ENCODE measurements at places on chromosomes 2 and 18. TPM values are rescaled to one million over a fixed set of nuclear protein-coding genes. Genes with fewer than 3 reads are reported as not detected.

Gene MALT1
- total RNA-seq = 37.6 TPM

DNA sequence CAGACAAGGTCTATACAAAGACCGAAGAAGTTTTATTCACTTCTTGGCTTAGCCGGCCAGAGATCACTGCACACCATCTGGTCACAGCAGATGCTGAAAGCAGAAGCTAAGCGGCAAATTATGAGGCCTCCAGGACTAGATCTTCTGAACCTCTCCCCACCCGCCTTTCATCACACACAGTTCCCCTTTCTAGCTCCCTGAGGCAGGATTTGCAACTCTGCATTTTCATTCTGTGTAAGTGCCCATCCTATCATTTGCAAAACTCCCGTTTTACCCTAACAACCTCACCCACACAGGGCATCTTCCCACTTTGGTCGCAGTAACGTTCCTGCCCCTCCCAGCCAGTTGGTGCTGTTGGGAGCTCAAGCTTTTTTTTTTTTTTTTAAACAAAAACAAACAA lies 3.1 kb upstream of the MOB1A start:
- no peak for DNase-seq

- no peak for DNase-seq
Measured at GRCh38 chr2:7749895-7750559, 832.8 kb downstream of the RNF144A start.

DNA sequence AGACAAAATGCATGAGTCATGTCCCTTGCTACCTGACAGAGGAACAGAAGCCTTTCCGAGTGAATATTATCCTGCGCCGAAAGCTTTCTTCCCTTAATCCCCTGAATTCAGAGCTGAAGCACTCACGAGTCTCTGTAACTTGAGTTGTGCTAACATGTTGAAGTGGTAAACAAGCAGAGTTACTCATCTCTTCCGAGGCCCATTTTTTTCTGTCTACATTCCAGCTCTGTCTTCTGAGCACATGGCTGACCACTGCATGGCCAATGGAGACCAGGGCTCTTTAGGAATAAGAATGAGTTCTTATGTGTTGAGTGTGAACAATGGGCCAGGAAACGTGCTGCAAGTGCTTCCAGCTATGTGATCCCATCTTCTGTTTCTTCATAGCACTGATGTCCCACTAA lies 73.1 kb upstream of the PID1 start:
- DNase-seq = no peak

DNA sequence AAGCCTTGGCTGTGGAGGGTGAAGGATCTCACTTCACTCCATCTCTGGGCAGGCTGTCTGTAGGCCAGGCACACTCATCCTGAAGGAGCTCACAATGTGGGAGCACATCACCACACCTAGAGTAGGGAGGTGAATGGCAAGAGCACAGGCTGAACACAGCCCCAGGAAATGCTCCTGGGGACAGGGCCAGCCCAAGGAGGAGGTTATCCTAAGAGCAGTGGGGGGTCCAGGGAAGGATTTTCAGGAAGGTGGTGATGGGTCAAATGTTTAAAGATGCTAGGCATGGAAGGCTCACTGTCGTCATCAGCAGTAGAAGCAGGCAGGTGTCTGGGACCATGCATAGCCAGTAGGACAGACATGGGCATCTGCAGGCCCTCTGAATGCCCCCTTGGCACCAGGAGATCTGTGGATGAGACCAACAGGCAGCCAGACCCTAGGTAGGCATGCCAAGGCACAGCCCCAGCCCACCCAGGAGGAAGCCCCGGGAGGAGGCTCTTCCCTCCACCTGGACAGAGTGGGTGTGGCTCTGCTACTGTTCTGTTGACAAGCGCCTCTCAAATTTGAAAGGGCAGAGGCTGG lies 91.7 kb upstream of the RAB6C start:
- no peak for DNase-seq

DNA sequence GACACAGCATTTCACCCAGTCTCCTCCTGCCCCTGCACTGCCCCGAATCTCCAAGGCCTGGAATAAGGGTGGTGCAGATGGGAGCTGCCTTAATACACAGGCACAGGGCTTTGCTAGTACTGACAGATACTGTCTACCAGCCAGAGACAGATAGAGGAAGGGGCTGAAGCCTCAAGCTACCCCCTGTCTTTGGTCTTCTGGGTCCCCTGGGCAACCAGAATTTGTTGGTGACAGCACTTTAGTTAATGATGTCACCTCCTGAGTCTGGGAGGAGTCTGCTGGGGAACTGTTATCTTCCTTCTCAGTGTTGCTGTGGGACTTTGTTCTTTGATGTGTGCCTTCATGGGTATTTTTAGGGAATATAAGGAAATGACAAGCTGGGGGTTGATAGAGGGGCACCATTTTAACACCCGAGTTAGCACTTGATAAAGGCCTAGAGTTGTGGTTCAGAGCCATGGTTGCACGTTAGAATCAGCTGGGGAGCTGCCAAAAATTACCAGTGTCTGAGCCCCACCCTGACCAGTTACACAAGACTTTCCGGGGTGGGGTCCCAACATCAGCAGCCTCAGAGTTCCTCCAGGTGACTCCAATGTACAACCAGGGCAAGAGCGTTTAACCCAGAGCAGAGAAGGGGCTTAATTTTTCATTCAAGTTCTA lies 136.8 kb downstream of the SMAD7 start:
- DNase-seq = peak; percentile 21

Gene OSGEPL1
- 7.5 TPM for total RNA-seq

- DNase-seq = no peak
Measured at GRCh38 chr18:31646332-31647126, 37.9 kb downstream of the B4GALT6 start.

DNA sequence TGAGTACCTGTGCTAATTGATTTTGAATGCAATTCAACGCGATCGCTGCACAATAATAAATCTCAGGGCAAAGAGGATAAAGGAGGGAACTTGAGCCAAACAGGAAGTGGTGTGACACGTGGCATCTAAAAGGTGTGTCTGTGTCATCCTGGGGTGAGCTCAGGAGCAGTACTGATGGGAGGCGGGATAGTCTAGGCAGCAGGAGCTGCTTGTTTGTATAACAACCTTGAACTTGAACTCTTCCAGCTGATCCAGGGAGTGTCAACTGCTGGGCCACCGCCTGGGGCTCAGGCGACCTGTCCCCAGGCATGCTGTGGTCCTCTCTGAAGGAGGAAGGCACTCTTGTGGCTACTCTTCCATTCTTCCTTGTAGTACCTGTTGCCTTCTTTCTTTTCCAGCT lies 61.2 kb downstream of the BOD1L2 start:
- DNase-seq = peak; percentile 18

GRCh38 chr2:159891917-159892730 lies 94.1 kb upstream of the CD302 start:
- DNase-seq = peak; percentile 26

- DNase-seq = no peak
Measured at GRCh38 chr2:63569740-63570139, 18.5 kb downstream of the WDPCP start.

Gene ICA1L
- total RNA-seq = 1.3 TPM

DNA sequence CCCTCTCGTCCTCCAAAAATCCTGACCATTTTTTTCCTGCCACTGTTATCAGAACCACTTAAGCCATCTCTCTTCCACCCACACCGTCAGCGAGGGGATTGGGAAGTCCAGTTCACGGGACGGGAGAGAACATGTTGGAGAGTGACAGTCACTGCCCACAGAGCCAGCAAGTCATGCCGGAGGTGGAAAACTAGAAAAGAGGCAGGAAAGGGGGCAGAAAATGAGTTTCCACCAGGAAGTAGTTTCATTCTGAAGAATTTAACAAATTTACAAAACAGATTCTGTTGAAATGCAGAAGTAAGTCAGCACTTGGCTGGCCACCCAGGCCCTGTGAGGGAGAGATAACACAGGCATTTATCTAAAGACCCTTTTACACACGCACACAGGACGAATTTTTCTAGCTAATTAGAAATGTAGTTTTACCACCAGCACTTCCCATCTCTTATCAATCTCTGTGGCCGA lies 431.3 kb downstream of the TSN start:
- no peak for DNase-seq

DNA sequence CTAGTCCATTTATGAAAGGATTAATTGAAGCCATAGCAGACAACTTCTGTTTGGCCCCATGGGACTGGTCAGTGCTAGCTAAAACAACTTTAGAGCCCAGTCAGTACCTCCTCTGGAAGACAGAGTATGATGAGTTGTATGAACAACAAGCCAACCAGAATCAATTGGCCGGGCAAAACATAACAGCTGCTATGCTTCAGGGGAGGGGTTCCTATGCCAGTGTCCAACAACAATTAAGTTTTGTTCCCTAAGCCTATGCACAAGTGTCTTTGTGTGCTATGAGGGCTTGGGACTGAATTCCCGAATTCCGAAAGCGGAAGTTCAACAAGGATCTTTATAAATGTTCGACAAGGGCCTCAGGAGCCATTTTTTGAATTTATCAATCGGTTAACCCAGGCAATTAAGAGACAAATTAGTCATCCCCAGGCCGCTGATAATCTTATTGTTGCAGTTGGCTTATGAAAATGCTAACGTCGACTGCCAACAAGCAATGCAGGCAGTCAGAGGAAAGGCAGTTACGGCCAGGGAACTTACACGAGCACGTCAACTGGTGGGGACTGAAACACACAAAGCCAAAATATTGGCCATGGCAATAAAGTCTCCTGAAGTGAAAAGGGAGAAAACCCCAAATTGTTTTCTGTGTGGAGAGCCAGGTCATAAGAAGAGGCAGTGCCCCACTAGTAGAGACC lies 57.9 kb downstream of the ZNF638 start:
- no peak for DNase-seq

Gene AMER3
- not detected for total RNA-seq

Gene CD8B2
- not detected for total RNA-seq

Gene TNFAIP6
- total RNA-seq = 1.7 TPM

Gene FAP
- 2.1 TPM for total RNA-seq

GRCh38 chr2:3476321-3476984 lies 42.9 kb downstream of the ADI1 start:
- no peak for DNase-seq

GRCh38 chr2:130851624-130852382 lies 15.1 kb downstream of the ARHGEF4 start:
- no peak for DNase-seq

Gene EFR3B
- total RNA-seq = 0.10 TPM

DNA sequence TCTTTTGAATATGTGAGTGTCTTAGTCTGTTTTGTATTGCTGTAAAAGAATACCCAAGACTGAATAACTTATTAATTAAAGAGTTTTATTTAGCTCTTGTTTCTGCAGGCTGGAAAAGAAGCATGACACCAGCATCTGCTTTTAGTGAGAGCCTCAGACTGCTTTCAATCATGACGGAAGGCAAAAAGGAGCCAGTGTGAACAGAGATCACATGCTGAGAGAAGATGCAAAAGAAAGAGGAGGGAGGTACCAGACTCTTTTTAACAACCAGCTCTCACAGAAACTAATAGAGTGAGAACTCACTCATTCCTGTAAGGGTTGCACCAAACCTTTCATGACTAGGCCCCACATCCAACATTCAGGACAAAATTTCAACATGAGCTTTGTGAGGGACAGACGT lies 101.6 kb upstream of the HNMT start:
- DNase-seq = no peak

DNA sequence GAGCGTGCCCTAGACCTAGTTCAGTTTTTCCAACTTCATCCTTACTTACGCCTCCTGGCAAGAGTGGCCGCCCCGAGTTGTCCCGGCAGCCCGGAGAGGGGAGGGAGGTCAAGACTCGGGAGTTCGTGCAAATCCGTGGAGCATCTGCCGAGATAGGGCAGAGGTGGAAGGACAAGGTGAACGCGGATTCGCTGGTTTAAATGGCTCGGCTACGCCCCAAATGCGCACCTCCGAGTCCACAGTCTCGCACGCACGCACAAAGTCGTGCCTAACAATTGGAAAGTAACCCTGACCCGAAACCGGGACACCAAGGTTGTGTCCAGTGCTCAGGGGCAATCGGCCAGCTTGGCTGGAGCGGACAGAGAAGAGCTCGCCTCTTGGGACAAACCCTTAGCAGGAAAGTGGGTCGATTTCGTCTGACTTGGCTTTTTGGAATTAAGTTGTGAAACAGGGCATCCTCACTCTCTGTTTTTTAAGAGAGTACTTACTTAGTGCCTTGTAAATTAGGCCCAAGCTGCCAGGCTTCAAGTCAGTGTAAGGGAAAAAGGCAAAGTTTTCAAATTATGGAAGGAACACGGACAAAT lies 726 bp upstream of the SS18 start:
- DNase-seq = no peak

DNA sequence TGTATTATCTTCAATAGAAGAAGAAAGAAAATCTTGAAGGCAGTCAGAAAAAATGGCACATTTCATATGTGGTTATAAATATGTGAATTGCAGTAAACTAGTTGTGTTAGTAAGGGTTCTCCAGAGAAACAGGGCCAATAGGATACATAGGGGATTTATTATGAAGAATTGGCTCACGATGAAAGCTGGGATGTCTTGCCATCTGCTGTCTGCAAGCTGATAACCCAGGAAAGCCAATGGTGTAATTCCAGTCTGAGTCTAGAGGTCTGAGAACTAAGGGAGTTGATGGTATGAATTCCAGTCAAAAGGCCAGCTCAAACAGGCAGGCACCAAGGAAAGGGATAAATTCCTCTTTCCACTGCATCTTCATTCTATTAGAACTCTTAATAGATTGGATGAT lies 362.4 kb downstream of the KCNJ3 start:
- DNase-seq = no peak

DNA sequence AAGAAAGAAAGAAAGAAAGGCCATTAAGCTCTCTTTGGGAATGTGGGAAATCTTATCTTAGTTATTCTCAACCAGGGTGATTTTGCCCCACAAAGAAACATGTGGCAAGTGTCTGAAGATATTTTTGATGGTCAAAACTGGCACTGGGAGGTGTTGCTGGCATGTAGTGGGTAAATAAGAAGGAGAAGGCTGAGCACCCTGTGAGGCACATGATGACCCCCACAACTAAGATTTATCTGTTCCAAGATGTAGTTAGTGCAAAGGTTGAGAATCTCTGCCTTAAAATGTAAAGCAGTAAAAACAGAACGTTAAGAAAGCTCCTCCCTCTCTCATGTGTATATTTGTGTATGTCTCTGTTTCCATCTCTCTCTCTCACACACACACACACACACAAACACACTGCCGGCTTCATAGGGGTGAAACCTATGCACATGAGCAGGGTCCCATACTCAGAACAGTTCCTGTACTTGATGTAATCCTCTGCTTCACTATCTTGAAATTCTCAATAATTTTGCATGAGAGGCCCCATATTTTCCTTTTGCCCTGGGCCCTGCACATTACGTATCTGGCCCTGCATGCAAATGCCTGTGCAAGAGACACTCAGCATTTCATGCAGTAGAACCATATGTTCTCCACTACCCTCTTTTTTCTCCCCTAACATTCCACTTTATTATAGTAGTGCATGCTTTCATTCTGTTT lies 94.3 kb downstream of the MREG start:
- DNase-seq = no peak

GRCh38 chr18:44386401-44386800 lies 294.3 kb upstream of the SETBP1 start:
- DNase-seq = no peak
